Naive B cell (primary cell): ENCODE measurements at places on chromosomes 11 and 22. TPM values are rescaled to one million over a fixed set of nuclear protein-coding genes. Genes with fewer than 3 reads are reported as not detected.

TUB gene
- 0.12 TPM for polyA plus RNA-seq

SUSD2 gene
- polyA plus RNA-seq, result not detected

PAX6 gene
- not detected for polyA plus RNA-seq

RABL2B gene
- 25.6 TPM for polyA plus RNA-seq

OR51S1 gene
- polyA plus RNA-seq, result not detected

GPHA2 gene
- not detected for polyA plus RNA-seq

ART5 gene
- not detected for polyA plus RNA-seq

NNMT gene
- 0.64 TPM for polyA plus RNA-seq

C11orf86 gene
- polyA plus RNA-seq, result not detected

PHOX2A gene
- not detected for polyA plus RNA-seq

BTG4 gene
- polyA plus RNA-seq, result not detected

MAPK12 gene
- polyA plus RNA-seq, result not detected

HBG2 gene
- polyA plus RNA-seq, result not detected

TESMIN gene
- 1.7 TPM for polyA plus RNA-seq

FIBIN gene
- polyA plus RNA-seq, result not detected

NRXN2 gene
- not detected for polyA plus RNA-seq

FOLR3 gene
- polyA plus RNA-seq, result 0.75 TPM

LRRC55 gene
- not detected for polyA plus RNA-seq

ACR gene
- polyA plus RNA-seq, result not detected

IRF7 gene
- 79.2 TPM for polyA plus RNA-seq

C1QTNF5 gene
- polyA plus RNA-seq, result not detected

MEI1 gene
- 78.1 TPM for polyA plus RNA-seq

GAL3ST1 gene
- polyA plus RNA-seq, result not detected

PGA5 gene
- not detected for polyA plus RNA-seq

IGSF22 gene
- 3.0 TPM for polyA plus RNA-seq

NPAS4 gene
- polyA plus RNA-seq, result not detected

CCDC90B gene
- polyA plus RNA-seq, result 96.3 TPM

MAJIN gene
- 1.7 TPM for polyA plus RNA-seq

MRGPRE gene
- not detected for polyA plus RNA-seq

FXYD2 gene
- not detected for polyA plus RNA-seq

C1QTNF4 gene
- not detected for polyA plus RNA-seq

A4GALT gene
- polyA plus RNA-seq, result not detected

CYTH4 gene
- polyA plus RNA-seq, result 47.6 TPM

OR5B12 gene
- polyA plus RNA-seq, result not detected

WT1 gene
- not detected for polyA plus RNA-seq

PGA4 gene
- not detected for polyA plus RNA-seq
